MM.1S (cell line): ENCODE measurements at places on chromosomes 12 and 14.

DNA sequence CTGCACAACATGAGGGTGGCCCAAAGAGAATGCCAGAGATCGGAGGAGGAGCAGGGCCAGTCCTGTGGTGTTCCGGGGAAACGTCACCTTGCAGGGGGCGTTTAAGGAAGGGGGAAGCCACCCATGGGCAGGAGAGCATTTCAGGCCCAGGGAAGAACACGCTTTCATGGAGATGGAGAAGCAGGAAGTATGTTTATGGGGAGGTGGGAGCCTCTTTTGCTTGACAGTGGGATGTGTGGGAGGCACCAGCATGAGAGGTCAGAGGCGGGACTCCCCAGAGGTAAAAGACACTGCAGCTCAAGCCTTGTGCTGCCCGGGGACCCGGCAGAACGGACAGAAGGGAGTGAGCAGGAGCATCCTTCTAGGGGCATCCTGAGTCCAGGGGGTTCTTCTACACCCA, 1.3 kb upstream of the LRTM2 start:
- no peak for DNase-seq

DNA sequence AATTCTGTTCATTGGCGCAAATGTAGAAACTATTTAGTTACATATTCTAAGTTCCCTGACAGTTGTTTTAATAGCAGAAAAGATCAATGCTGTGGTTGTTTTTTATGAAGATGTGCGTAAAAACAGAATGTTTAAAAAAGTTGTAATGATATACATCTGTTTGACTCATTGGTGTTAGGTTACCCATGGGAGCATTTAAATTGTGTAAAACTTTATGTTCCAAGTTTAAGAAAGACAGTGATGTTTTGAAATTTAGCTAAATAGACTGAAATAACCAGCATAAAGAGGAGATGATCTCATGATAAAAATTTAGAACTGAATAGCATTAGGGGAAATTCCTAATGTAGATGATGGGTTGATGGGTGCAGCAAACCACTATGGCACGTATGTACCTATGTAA, 3.6 kb downstream of the PELI2 start:
- DNase-seq: no peak

GRCh38 chr12:38547586-38547985, 231.0 kb downstream of the ALG10B start:
- no peak for DNase-seq

- DNase-seq: no peak
Observed at GRCh38 chr12:41274643-41275042, 86.5 kb downstream of the PDZRN4 start.

- DNase-seq: no peak
Observed at GRCh38 chr12:6380141-6381121, 3.5 kb upstream of the LTBR start.

DNA sequence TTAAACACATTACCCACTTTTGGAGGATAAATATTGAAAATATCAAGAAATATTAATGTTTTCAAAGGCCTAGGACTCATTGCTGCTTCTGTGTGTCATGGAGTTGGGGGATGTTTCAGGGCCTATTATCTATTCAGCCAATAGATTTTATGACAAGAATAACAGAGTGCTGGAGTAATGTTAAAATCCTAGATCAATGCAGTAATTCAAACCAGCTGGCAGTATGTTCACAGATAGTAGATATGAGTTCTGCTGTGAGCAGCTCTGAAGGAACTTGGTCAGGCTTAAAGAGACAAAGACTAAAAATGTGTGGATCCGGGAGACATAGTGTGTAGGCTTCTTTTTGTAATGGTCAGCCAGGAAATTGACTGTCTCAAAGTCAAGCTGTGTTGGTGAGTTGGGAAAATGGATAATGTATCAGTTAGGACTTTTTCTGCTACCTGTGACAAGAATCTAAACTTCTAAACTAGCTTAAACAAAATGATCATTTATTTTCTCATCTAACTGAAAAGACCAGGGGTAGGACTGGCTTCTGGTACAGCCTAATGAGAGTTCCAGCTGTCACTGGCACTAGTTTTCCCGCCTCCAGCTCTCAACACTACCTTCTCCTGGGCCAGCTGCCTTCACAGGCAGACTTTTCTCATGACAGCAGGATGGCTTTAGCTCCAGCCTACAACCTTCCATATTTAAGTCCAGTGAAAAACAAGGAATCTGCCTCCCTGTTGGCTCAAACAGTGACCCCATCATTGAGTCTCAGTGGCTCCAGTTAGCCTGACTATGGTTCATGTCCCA, 16.3 kb upstream of the POLR3B start:
- no peak for DNase-seq

DNA sequence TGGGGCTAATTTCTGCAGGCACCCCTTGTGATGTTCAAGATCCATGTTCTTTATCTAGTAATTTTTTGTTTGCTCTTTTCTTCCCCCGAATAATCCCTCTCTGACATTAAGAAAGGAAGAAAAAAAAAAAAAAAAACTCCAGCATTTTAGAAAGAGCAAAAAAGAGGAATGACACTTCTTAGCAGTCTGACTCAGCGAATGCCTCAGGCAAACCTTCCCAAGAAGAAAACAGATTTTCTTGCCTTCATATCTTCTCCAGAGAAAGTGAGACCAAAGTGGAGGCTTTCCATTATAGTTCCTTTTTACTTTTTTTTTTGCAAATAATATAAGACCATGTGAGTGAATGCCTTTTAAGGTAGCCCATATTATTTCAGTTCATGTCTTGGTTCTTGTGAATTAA, 479.0 kb upstream of the SYT1 start:
- DNase-seq: no peak

DNA sequence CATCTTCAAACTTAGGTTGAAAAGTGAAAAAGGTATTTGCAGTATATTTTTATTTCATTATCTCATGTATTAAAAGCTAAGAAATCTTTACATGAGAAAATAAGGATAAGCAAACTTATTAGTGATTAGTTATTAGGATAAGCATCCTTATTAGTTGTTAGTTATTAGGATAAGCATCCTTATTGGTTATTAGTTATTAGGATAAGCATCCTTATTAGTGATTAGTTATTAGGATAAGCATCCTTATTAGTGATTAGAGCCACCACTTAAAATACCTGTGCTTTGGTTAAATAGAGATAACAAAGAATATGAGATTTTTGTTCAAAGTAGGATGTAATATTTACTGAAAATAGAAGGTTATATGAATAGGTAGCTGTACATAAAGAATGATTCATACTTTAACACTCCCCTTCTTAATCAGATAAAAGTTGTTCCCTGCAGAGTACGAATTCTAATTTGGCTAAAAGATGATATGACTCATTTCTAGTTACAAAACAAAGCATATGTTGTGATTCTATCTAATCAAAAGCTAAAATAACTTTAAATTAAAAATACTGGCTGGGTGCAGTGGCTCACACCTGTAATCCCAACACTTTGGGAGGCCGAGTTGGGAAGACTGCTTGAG, 56.4 kb downstream of the KDM5A start:
- DNase-seq: no peak

DNA sequence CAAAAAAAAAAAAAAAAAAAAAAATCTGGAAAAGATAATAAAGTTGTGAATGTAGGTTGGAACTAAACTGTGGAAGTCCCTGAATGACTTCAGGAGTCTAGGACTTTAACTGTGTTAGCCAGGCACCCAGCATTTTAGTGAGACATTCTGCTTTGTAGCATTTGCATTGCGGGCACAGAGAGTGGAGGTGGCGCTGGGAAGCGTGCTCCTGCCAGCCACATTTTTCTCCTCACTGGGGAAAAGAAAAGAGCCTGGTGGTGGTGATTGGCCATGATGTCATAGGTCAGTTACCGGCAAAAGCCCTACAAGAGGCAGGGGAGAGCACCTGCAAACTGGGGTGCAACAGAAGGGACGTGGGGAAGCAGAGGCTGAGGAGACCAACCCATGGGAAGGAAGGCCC, 9.7 kb upstream of the GAPDH start:
- no peak for DNase-seq

GRCh38 chr14:51269634-51270033, 29.6 kb downstream of the TMX1 start:
- no peak for DNase-seq

- DNase-seq: no peak
Observed at GRCh38 chr14:55120571-55121495, 8.2 kb upstream of the LGALS3 start.

- DNase-seq: no peak
Observed at GRCh38 chr14:73895939-73896338, 9.3 kb downstream of the ZNF410 start.

DNA sequence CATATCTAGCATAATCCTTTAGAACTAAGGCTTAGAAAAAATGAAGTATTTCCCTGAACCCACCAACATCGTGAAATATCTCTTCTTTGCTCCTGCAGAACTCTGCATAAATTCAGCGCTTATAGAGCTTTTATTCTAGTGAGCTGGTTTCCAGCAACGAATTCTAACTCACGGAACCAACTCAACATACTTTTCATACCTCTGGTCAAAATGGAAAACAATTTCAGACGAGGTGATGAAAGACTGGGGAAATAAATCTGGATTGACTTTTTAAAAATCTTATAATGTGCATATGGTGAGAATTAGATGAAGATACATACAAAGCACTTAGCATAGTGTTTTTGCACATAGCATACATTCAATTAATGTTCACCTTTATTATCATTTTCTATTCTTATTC, 62.6 kb upstream of the BBS10 start:
- DNase-seq: no peak

DNA sequence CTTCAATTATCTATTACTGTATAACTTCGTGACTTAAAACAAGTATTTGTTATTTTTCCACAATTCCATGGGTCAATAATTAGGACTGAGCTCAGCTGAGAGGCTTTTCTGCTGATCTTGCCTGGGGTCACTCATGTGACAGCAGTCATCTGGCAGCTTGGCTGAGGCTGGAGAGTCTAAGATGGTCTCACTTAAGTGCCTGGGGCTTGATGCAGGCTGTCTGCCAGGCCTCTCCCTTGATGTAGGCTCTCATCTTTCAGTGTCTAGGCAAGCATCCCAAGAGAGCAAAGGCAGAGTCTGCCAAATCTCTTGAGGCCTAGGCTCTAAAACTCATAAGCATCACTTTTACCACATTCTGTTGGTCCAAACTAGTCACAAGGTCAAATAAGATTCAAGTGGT, 93.2 kb downstream of the NKX2-1 start:
- DNase-seq: no peak

DNA sequence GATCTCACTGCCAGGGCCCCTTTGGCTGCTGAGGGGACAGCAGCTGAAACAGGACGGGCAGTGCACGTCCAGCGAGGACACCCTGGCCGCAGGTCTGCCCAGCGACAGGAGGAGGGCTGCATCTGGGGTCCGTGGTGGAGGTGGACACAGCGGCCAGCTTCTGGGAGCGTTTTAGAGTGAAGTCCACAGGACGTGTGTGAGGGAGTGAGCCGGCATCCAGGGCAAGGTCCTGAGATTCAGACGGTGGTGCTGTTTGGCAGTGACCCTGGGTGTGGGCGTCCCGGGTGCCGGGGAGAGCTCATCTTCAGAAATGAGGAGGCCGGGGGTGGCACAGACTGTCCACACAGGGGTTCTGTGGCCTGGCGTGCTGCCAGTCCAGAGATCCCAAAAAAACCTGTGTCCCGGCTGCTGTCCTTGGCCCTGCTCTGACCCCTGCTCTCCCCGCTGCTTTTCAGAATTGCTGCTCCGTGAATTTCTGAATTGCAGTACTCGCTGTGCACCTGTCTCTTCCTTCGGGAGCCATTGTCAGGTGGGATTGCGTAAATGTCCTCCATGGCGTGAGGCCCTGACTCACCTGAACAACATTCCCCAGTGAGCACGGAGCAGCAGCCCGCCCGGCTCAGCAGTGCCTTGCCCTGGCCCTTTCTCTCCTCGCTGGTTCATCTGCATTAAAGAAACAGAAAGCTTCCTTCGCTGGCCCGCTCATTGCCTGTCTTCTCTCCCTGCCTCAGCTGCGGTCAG, 183.5 kb upstream of the C14orf180 start:
- no peak for DNase-seq

- DNase-seq: no peak
Observed at GRCh38 chr14:51666826-51667225, 15.1 kb downstream of the FRMD6 start.

GRCh38 chr12:78406828-78407227, 457.7 kb upstream of the SYT1 start:
- DNase-seq: peak; percentile 26

DNA sequence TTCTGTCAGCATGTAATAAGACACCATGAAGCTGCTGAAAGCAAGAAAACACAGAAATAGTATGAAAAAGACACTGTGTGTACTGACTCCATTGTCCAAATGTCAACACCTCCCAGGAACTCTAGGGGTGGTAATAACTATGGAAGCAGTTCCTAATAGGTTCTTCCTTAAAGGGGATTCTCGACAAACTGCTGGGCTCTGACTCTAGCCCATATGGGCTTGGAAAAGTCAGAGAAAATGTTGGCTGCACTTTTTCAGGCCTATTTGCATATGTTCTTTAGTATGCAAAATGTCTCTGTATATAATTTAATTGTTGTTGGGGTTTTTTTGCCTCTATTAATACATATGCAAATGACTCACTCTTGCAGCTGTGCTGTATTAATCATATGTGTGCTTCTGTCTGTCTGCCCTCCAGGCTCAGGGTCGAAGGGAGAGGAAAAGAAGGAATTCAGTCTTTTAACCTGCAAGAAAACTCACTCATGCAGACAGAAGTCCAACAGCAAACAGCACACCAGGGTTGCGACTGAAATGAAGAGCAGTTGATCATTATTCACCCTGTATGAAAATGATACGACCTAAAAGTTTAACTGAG, 317.6 kb downstream of the SOX5 start:
- no peak for DNase-seq

DNA sequence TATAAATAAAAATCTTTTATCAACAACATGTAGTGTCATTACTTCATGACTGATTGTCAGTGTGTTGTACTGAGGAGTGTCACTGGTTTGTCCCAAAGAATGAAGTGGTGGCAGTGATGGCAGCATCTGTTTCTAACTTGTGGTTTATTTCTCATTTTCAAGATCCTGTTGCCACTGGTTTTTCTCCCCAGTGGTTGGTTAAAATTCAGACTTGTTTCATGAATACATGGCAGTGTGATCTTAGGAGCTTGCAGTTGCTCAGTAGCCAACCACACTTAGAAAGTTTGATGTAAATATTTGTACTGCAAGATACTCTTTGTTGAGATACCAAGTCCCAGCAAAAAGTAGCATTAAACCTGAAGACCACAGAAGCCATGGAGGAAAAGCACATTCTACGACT, 69.8 kb downstream of the PLEKHA5 start:
- no peak for DNase-seq

DNA sequence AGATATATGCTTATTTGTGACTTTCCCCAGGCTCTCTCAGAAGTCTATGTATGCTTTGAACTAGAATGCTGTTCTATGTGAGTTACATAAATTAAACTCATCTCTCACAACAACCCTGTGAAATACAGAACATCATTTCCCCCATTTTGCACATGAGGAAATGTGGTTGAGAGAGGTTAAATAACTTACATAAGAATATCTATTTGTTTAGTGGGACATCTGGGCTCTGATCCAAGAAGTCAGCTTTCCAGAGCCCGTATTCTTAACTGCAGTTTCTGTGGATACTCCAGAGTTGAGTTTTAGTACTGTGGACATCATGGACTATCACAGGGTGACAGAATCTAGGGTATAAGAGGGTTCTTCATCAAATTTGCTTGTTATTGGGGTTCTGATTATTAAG, 242.5 kb upstream of the ARHGAP5 start:
- no peak for DNase-seq

GRCh38 chr14:105181549-105182295, 610 bp upstream of the NUDT14 start:
- no peak for DNase-seq
